Fibroblast of lung (primary cell): ENCODE measurements at places on chromosomes 5 and 9. TPM values are rescaled to one million over a fixed set of nuclear protein-coding genes. Genes with fewer than 3 reads are reported as not detected.

- peak; percentile 40 for DNase-seq
Observed at GRCh38 chr9:127523312-127523851, 72.1 kb downstream of the LRSAM1 start.

- peak; percentile 11 for DNase-seq
Observed at GRCh38 chr9:83649080-83649479, 26.1 kb downstream of the IDNK start.

GRCh38 chr9:128526720-128527119 lies 22.2 kb downstream of the GLE1 start:
- DNase-seq = no peak

The PCDHA10 gene
- total RNA-seq = 0.26 and 0.66 TPM in 2 replicates

DNA sequence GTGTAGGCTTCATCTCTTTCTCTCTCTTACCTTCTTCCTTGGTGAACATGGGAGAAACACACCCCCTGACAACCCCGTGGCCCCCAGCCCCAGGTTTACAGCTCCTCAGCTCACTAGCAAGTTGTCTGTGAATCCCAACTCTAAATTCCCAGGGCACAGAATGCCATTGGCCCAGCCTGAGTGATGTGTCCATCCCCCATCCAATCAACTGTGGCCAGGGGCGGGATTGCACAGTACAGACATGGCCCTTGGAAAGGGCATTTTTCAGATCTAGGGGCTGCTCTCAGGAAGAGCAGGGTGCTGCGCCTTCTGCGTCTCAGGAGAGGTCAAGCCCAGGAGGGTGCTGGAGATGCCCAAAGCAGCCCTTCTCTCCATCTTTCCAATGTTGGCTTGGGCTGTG lies 48.2 kb upstream of the ASS1 start:
- no peak for DNase-seq

The EXOSC2 gene
- 22.0 and 27.7 TPM in 2 replicates for total RNA-seq

The LRRC70 gene
- total RNA-seq = 0.51 and 1.3 TPM in 2 replicates

- no peak for DNase-seq
Observed at GRCh38 chr5:36631154-36631553, 24.7 kb downstream of the SLC1A3 start.

GRCh38 chr9:89790542-89791109 lies 185.8 kb downstream of the GADD45G start:
- no peak for DNase-seq

- no peak for DNase-seq
Observed at GRCh38 chr9:37449862-37450632, 15.2 kb downstream of the ZBTB5 start.

The FOXD4 gene
- 0.17 and 0.26 TPM in 2 replicates for total RNA-seq

The POU4F3 gene
- not detected in 2 replicates for total RNA-seq

DNA sequence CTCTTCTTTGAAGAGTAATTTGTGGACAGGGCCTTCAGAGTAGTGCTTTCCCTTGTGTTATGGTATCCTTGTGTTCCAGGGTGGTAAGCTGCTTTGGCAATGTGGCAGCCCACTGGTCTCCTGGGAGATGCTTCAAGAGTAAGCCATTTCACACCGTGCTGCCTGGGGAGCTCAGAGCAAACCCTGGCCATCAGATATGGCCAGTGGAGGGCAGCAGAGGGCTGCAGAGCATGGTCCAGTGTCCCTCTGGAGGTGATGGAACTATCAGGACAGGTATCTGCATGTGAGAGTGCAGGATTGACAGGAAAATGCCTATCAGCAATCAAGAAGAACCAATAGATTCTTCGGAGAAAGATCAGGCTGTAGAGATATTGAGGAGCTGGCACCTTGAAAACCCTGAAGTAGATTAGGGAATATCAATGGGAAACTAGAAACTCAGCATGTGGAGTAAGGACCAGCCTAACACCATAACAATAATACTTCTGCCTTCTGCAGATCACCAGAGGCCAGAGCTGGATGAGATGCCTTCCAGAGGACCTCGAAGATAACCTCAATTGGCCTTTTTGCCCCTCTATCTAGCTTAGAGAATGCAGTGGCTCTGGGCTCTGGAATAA lies 90.8 kb downstream of the PLPPR1 start:
- peak; percentile 3 for DNase-seq

The BTNL8 gene
- total RNA-seq = not detected in 2 replicates

GRCh38 chr9:20405078-20405477 lies 217.2 kb downstream of the MLLT3 start:
- peak; percentile 14 for DNase-seq

The LHX3 gene
- total RNA-seq = not detected in 2 replicates

DNA sequence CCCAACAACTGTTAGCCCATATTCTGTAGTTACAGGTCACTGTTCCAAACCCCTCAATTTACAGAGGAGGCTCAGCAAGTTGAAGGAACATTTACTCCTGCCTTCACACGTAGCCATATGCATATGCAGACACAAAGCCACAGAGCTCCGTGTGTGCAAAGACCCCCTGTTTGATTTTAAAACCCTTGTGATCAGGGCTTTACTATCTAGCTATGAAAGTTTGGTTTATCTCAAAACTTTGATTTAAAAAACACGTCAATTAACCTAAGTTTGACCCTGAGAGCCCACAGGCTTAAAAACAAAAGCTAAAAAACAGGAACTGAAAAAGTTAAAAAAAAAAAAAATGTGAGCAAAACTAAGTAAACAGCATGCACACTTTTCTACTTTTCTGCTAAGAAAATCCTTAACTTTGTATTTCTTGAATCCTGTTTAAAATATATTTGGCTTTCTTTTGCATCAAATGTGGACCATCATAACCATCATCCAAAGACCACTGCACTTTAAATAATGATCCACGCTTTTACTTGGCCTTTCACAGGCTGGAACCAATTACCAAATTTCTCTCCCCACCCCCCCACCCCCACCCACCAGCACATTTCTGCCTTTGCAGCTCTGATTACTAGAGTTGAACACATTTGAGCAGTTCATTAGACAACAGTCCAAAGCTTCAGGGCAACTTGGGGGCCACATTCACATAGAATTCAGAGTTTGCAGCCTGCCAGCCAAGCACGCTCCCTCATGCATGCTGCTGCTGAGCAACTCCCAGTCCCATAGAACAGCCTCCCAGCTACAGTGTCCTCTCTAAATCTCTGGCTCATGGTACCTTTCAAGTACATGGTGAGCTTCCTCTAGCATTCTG lies 128.8 kb upstream of the MAP3K1 start:
- DNase-seq = no peak

DNA sequence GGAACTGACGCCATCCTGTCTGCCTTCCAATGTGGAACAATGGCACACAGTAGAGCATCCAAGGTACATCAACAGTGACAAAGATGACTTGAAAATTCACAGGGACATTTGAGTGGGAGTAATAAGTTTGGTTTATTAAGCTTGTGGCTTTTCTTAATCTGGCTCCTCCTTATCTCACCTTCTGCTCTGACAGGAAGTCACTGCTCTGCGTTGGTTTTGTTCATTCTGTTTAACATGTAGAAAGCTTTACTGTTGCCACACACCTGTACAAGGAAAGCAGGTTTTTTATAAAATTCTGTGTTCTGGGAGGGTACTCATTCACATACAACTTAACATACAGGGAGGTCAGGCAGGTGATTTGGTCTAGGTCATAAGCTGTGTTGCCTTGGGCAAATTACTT lies 1.6 kb upstream of the GZMK start:
- DNase-seq = no peak

DNA sequence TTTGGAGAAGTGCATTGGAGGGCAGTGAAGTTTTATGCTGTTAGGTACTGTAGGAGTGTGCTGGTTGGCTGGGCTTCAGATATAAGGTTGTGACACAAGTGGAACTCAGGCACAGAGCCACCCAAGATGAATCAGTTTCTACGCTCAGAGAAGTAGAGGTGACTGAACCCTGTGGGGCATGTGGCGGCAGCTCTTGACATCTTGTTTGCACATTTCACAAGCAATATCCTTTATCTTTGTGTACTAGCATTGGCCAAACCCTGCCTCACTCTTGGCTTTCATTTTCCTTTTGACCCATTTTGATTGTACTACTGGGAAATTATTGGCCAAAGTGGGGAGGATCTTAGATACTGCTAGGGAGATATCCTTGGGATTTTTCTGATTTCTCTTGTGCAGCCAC lies 110.0 kb downstream of the PSAT1 start:
- DNase-seq = peak; percentile 5

- DNase-seq = no peak
Observed at GRCh38 chr9:10331157-10331556, 281.6 kb downstream of the PTPRD start.

The UBE2D2 gene
- 49.1 and 62.9 TPM in 2 replicates for total RNA-seq

DNA sequence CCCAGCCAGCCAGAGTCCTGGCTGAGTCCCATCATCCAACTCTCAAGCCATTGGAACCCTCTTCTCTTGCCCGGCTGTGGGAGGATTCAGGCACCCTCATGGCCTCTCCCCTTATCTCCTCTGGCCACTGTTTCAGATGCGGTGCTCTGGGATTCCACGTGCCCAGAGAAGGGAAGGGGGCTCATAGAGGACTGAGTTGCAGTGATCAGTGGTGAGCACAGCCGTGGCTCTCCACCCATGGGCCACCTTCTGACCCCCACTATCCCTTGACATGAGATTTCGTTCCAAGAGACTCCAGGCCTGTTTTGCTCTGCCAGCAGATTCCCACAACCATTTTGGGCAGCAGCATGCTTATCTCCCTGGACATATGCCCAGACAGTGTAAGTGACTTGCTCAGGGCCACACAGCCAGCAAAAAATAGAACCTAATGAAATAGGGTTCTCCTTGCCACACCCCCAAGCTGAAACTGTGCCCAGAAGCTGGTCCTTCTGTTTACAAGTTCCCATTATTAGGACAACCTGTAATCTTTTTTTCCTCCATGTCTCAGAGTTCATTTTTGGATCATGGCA lies 2.7 kb downstream of the GPX3 start:
- peak; percentile 74 for DNase-seq

DNA sequence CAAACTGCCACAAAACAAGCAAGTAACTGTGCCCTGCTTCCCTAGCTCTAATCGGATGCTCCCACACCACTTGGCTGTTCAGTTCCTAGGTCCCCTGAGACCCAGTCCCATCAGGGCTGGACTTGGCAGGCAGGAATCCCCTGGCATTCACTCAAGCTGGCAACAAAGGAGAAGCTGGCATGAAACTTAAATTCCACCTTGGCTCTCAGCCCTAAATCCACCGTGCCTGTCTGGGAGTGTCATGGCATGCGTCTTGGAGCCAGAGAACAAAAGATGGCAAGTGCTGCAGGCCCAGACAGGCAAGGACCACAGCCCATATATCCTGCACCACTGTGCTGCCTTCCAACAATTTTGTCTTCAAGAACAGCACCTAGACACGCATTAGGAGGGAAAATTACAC lies 38.2 kb downstream of the ETF1 start:
- no peak for DNase-seq

DNA sequence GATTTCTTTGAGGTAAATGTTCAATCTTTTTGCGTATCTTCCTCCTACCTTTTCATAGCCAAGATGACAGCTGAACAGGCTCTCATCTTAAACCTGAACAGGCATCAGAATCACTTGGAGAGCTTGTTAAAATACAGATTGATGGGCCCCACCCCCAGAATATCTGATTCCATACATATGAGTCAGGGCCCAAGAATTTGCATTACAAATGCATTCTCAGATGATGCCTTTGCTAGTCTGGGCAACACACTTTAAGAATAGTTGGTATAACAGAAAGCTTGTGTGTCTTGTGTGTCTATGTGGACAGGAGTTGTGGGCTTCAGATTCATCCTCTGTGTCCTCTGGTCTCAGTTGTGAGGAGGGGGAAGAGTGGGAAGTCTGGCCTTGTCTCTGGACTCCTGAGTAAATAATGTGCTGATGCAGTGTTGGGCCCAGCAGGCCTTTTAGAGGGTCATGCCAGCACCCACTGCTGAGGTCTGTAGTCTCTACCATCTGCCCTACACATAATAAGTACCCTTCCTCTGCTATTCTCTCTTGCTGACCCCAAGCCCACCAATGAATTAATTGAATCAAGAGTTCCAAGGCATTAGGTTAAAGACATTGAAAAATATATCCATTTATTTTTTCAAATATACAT lies 43.1 kb downstream of the PTCD2 start:
- DNase-seq = peak; percentile 77

The COL23A1 gene
- under 0.01 TPM in 1 of 2 replicates, not detected in the other for total RNA-seq

DNA sequence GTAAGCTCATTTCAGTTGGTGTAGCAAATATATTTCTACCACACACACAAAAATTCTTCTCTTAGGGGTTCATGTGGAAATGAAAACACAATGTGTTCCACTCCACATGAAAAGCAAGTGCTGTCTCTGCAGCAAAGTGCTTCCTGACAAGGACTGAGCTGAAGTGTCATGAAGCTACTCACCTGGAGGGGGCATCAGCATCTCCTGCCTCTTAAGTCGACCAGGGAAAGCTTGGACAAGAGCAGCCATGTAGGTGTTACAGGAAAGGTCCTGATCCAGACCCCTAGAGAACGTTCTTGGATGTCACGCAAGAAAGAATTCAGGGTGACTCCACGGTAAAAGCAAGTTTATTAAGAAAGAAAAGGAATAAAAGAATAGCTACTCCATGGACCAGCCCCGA lies 62.8 kb downstream of the SV2C start:
- DNase-seq = no peak

The IL5 gene
- not detected in 2 replicates for total RNA-seq

The ENC1 gene
- total RNA-seq = 15.4 and 21.8 TPM in 2 replicates

DNA sequence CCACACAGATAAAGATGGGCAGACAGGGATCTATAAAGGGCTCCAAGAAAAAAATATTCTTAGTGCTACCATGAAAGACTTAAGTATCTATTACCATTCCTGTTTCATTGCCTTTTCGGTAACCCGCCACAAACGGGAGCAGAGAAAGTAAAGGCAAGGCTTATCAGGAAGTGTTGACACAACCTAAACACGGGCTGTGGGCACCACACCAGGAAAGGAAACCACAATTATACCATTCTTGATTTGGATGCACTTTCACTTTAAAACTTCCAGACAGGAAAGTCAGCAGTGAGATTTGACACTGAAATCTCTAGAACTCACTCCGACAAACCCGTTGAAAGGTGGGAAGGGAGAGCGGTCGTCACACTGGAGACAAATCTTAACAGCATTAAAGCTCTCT lies 6.5 kb downstream of the TLE1 start:
- DNase-seq = peak; percentile 64

The PCDHA5 gene
- 0.33 TPM in 1 of 2 replicates, not detected in the other for total RNA-seq

DNA sequence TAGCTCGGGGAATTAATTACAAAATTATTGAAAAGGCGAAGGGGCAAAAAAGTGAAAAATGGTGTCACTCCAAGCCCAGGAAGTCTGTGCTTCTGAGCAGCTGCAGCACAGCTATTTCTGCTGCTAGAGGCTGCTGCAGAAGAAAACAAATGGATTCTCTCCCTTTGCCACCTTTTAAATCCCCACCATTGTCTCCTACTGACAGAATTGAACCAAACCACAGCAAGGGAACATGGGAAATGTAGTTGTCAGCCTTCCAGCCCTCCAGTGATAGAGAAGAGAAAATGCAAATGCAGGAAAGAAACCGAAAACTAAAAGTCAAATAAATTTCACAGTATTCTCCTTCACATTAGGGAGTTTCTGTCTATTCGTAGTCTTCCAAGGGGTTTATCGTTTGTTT lies 33.4 kb upstream of the CDC42SE2 start:
- no peak for DNase-seq

GRCh38 chr5:178072749-178073148 lies 40.6 kb upstream of the N4BP3 start:
- no peak for DNase-seq

The TICAM2 gene
- 4.1 and 8.8 TPM in 2 replicates for total RNA-seq

The LCN15 gene
- not detected in 2 replicates for total RNA-seq

The RAD23B gene
- 101 and 156 TPM in 2 replicates for total RNA-seq

- peak; percentile 83 for DNase-seq
Observed at GRCh38 chr9:111483858-111484571, at the start of gene ECPAS. TSS of gene ECPAS (minus strand) at chr9:111484383. CDS start at chr9:111472918, 11,465 bp downstream.

GRCh38 chr9:135222881-135223760 lies 135.7 kb downstream of the OLFM1 start:
- no peak for DNase-seq

- no peak for DNase-seq
Observed at GRCh38 chr9:84903963-84904362, 234.4 kb downstream of the NTRK2 start.
